ENCODE measurements at places on chromosomes 4 and X.

DNA sequence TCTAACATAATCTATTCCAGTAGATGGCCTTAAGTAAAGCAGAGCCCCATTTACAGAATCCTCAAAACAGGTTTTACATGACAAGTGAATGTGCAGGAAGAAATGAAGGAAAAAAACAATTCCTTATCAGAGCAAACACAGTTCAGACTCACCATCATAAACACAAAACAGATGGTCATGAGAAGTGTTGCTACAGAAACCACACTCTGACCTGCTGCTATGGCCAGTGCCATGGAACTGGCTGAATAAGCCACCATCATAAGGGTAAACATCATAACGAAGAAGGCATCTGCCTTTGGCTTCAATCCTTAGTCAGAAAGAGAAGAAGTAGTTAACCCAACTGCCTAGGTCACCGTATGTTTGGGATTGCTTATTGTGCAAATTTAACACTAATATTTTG is 61.1 kb downstream of the ABCG2 start:
- no peak for DNase-seq

GRCh38 chr4:39963656-39964055 is 14.1 kb downstream of the PDS5A start:
- no peak for DNase-seq

- DNase-seq = no peak
Measured at GRCh38 chr4:20982544-20982943, 282.3 kb downstream of the PACRGL start.

- peak; percentile 10 for DNase-seq
Measured at GRCh38 chr4:140330311-140330900, 43.0 kb upstream of the SCOC start.

GRCh38 chr4:5609306-5610007 is 98.9 kb downstream of the EVC2 start:
- DNase-seq = no peak

DNA sequence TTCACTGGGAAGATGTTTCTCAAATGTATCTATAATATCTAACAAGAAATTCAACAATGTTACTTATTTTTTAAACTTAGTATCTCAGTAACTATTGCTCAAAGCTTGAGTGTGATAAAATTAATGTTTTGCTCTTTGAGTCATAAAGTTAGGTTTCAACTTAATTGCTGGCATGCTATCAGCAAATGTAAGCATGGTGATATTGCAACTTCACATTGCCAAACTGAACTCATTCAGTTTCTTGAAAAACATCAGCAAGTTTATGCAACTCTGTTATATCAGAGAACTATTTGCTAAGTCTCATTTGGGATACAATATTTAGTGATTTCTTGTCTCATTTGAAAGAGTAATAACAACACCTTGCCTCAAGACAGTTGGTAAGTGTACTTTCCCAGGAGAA is 91.2 kb upstream of the KLF3 start:
- no peak for DNase-seq
